ENCODE measurements at places on chromosomes 12 and 14.
A peak's percentile ranks its signal among the peaks of the same experiment; 100 is the strongest.

- peak; percentile 60 for DNase-seq
These were observed 24.1 kb downstream of the KLRD1 start for GRCh38 chr12:10331642-10332239.

- DNase-seq, result no peak
These were observed 41.6 kb downstream of the SMUG1 start for GRCh38 chr12:54147186-54147585.

GRCh38 chr14:30305346-30305745 is 253.6 kb upstream of the G2E3 start:
- DNase-seq, result no peak

- no peak for DNase-seq
These were observed 12.1 kb downstream of the ZBTB39 start for GRCh38 chr12:56994231-56994746.

DNA sequence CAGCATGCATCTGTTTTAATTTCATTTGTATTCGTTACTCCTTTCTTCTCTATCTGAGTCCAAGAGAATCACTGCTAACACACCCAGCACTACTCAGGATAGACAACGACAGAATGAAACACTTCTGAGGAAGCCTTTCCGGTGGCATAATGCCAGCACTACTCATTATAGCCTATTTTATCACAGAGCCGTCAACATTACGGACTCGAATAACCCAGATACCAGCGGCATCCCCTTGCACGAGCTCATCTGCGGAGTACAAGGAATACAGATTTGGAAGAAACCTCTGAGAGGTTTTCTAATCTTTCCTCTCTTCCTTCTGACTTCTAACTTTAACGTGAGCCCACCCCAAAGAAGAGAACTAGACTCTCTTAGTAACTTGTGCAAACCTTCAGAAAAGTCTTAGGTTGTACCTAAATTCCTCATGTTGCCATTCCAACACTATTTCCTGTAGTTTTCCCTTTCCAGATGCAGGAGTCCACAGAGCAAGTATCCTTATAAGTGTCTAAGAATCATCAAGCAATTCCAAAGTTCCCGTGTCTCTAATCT is 248.1 kb downstream of the APAF1 start:
- DNase-seq, result no peak

- DNase-seq, result no peak
These were observed 164.3 kb downstream of the SLC5A8 start for GRCh38 chr12:101045486-101046464.

DNA sequence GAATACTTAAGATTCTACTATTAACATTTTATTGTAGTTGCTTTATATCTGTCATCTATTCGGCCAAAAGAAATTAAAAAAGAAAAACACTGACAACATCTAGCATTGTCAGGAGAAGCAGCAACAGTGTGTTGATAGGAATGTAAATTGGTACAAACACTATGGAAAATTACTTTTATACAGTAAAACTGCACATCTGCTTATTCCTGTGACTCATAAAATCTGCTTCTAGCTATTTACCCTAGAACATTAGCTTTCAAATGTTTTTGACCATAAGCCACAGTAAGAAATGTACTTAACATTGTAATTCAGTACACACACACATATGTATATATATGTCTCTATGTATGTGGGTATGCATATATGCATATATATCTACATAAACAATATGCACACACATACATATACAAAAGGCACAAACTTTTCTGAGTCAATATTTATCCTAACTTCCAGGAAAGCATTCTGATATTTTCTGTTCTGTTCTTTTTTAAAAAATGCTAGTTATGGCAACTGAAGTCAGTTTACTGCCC is 278.9 kb upstream of the GARIN2 start:
- DNase-seq, result no peak

- DNase-seq, result no peak
These were observed 42.2 kb downstream of the CDKL1 start for GRCh38 chr14:50354527-50354926.

- DNase-seq, result no peak
These were observed 13.5 kb downstream of the C14orf132 start for GRCh38 chr14:96052541-96053247.

DNA sequence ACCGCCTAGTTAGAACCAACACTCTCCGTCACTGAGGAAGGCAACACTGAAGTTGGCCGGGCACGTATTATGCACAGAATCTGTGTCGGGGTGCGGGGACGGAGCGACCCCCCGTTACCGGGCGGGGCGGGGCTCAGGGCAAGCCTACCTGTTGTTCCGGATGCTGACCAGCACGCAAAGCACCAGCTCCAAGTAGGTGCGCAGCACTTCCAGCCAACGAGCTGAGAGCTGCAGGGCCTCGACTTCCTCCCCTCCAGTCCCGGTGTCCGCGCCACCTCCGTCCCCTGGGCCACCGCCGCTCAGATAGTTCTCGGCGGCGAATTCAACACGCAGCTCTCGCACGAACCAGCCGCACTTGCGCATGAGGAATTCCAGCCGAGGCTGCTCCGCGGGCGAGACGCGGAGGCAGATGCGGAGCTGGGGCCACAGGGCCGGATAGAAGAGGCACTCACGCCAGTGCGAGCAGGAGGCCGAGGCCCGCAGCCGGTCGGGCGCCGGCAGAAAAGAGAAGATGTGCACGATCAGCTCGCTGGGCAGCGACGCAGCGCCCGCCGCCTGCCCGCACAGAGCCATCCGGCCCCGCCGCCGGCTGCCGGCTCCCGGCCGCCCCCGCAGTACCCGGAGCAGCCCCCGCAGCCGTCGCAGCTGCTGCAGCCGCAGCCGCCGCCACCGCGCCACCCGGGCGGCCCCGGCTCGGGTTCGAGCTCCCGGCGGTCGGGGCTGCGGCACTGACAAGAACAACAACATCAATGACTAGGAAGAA is 636 bp downstream of the FBXO33 start:
- no peak for DNase-seq

DNA sequence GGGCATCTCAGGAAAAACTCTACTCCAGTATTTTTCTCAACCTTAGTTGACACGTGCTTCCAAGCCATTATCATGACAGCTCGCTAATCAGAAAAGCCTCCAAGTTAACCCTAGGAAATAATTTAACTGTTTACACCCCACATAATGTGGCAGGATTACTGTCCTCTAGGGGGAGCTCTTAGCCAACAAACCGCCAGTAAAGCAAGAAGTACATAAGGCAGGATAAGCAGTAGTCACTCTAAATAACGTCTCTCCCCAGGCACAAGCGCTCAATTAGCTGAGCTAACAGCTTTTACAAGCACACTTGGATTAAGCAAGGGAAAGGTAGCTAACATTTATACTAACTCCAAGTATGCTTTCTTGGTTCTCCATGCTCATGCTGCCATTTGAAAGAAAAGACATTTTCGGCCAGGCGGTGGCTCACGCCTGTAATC is 22.8 kb downstream of the APOBEC1 start:
- DNase-seq, result peak; percentile 21

DNA sequence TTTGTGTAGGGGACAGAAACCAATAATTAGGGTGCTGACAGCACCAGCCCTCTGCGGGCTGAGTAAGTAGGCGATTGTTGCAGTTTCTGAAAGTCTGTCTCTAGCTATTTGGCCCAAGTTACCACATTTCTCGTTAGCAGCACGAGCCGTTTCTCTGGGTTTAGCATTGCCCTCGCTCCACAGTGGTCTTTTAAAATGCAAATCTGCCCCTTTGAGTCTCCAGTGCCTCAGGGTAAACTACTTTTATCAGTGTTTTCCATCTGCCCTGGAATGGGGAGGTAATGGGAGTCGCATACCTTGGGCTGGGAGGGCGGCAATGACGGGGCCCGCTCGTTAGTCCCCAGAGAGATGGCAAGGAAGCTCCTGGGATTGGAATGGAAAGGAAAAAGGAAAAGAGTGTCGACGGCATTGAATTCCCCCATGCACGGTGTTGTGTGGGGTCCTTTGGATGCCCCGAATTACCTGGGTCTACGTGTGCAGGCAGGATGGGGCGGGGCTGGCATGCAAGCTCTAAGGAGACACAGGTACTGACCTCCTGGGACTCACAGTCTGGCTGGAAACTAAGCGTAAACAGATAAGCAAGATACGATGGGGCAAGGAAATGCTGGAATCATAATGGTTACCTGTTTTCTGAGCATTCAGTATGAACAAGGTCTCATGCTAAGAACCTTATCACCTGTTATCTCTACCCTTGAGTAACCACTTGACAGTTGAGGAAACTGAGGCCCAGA is 131.8 kb upstream of the MAP1LC3B2 start:
- no peak for DNase-seq

DNA sequence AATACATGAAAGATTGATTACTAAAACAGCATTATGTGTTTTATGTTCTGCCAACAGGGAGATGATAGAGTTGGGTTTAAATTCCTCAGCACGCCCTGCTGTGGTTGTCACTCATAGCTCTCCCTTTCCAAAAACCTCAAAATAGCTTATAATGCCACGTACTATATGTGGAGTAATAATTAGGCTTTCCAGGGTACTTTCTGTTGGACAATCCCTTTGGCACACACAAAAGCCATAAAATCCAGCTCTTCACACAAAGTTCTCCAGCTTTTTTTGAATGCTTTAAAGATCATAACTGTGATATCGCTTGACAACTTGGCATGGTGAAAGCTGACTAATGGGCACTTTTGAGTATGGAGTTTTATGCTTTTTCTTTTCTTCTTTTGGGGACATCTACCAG is 145.3 kb upstream of the DCN start:
- DNase-seq, result no peak

- DNase-seq, result no peak
These were observed 1322.3 kb upstream of the SEL1L start for GRCh38 chr14:82855912-82856391.

DNA sequence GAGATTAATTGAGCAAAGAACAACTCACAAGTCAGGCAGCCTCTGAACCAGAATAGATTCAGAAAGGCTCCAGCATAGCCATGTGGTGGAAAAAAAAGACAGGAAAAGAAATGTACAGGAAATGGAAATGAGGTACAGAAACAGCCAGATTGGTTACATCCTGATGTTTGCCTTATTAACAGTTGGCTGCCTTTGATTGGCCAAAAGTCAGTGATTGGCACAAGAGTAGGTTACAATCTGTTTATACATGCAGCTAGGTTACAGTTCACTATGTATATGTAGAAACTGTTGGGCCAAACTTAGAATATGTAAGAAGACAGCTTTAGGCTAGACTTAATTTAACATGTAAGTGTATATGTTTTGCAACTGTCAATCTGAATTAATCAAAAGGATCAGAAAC is 118.9 kb downstream of the UNC79 start:
- no peak for DNase-seq

DNA sequence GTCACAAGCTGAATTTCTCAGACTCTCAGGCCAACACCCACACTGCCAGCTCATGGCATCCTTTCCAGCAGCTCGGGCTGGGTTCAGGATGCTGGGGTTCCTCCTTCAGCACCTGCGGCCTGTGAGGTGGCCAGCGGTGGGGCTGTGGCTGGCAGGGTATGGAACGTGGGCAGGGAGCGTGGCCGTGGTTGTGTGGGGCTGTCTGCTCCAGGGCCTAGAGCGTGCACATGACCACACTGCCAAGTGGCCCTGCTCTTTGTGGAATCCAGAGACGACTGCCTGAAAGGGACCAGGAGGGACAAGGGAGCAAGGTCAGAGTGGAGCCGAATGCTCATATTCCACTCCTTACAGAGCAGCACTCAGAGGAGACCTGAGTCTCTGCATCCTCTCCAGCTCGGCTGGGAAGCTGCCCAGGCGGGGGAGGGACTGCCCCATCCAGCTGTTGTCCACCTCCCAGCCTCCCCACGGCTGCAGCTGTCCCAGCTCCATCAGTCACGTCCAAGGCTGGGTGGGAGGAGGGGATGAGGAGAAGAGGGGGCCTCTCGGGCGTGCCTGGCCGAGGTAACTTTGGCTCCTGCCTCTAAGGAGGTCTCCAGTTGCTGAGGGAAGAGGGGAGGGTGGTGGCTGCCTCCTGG is 71.3 kb downstream of the TSPAN9 start:
- DNase-seq, result no peak

GRCh38 chr12:20557096-20557495 is 138.0 kb upstream of the SLCO1C1 start:
- DNase-seq, result no peak

DNA sequence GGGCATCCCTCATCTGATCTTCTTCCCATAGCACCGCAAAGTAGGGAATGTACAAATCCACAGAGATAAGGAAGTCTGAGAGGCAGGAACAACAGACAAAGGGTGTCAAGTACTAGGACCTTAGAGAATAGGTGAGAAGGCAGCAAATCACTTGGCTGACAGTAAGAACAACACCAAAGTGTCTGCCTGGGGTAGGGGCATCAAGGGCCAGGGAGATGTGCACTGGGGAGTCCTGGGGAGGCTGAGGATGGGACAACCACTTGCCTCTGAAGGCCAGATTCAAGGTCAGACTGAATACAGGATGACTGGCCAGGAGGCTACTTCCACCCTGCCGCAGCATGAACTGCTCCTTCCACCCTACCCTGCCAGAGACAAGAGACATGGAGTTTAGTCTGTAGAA is 1040.8 kb downstream of the BCL11B start:
- no peak for DNase-seq

DNA sequence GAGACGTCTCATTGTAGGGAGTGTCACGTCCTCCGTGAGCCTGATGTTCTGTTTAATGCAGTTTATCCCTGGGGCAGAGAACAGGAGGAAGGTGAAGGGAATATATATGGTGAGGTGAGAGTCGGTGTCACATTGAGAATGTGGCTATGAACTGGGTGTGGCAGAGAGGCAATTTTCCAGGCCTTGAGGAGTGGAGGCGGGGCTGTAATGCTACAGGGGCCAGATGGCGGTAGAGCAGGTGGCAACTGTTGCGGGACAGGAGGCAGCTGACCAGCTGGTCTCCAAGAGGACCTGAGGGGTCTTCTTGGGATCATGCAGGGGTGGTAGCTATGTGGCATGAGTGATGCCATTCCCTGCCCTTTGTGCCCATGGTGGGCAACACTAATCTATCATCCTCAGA is 59.6 kb downstream of the CACNA1C start:
- no peak for DNase-seq

- no peak for DNase-seq
These were observed 75.8 kb downstream of the LRP6 start for GRCh38 chr12:12191008-12191407.

DNA sequence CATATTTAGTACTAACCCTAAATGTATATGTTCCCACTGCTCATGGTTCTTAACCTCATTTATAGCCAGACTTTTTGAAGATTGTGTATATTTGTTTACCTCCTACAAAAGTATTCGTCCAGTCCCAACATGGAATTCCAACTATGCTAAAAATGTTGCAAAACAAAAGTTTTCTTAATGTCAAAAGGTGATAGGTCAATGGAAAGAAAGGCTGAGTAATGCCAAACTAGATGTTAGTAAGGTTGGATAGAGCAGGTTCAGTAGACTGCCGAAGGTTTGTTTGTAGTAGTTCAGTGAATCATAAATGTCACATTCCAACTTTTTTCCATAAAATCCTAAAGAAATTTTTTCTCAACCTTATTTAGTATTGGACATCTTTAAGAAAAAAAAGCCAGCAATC is 874.5 kb downstream of the FLRT2 start:
- no peak for DNase-seq

- DNase-seq, result no peak
These were observed 30.6 kb upstream of the ISM2 start for GRCh38 chr14:77529213-77529612.

DNA sequence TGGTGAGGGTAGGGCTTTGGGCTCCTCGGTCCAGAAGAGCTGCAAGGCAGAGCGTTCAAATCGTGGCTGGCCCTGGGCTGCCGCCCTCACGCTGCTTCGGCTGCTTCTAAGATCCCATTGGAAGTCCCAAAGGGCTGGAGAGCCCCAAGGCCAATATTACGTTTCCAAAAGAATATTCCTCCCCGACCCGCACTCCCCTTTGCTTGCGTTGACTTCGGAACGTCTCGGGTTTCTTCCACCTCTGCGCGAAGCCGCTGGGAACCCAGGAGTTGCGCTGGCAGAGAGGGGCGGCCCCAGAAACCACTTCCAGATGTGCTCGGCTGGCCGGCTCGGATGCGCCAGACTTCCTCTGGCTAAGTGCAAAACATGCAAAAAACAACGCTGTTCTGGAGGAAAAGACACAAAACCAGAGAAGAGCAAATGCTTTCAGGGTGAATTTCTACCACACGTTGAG is at the start of gene GLT8D2:
Gene GLT8D2 (minus strand): TSS at position 285 of the 454 bp plus-strand sequence. CDS start 30,539 bp downstream, outside the sequence.
- no peak for DNase-seq

Data from NCI-H460 (cell line).